ENCODE measurements at places on chromosomes 13 and 19. TPM values are rescaled to one million over a fixed set of nuclear protein-coding genes. Genes with fewer than 3 reads are reported as not detected.

GRCh38 chr19:23817519-23817918, 58.8 kb upstream of the ZNF681 start:
- no peak for DNase-seq

GRCh38 chr13:110272227-110272626, 34.7 kb downstream of the COL4A1 start:
- DNase-seq = no peak

The CCNE1 gene
- total RNA-seq = 41.9 TPM

The UBE2L5 gene
- total RNA-seq = not detected

The MEIOSIN gene
- total RNA-seq = not detected

GRCh38 chr19:46529622-46530451, 34.2 kb upstream of the PNMA8B start:
- no peak for DNase-seq

Data from GM12878 (cell line).